ENCODE measurements at places on chromosomes 7 and 10.

GRCh38 chr10:127552446-127552845, 3.3 kb downstream of the NPS start:
- DNase-seq, result no peak

DNA sequence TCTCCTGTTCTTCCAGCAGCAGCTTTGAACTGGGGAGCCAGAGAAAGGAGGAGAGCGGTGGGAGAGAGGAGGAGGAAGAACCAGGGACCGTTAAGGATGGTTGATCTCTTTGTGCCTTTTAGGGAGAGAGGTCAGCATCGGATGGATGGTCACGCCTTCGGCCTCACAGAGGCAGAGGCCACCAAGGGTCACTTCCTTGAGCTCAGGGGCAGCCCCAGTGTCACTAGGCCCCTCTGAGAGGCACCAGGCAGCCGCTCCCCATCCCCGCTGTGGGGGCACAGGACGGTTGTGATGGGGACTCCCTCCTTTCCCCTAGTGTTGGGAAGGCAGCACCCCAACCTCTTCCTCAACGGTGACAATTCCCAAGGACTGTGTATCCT, 121.4 kb downstream of the DNAJB6 start:
- no peak for DNase-seq

DNA sequence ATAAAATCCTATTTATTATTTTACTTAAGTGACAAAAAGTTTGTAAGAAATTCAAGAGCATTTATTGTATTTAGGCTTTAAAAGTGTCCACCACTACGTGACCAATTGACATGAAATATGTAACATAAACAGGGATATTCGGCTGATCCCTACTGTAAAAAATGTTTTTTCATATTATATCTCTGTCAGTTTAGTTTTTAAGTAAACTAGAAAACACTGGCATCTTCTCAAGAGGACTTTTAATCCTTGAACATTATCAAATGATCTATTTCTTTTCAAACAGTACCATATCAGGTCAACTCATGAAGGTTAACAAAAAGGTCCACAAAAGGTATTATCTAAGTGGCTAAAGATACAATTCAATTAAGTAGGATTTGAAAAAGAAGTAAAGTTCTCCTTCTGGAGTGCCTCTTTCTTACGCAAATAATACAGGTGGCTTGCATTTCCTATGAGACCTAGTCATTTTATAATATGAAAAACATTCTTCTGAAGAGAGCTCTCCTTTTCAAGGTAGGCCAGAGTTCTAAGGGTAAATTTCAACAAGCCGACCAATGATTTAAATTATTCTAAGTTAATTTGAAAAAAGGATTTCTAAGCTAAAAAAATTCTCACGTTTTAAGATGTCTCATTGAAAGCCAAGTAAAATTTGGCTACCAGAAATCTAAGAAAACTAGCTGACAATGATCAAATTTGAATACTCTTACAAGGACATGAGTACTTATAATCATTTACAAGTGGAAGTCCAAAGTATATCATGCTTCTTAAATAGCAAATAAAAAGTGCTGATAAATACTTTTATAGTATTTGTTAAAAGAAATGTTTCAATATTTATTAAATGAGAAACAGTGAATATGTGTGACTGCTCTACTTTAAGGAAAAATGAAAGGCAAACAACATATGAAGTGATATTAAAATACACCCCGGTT, 133.5 kb downstream of the NRBF2 start:
- no peak for DNase-seq

- DNase-seq, result peak; percentile 99
Observed at GRCh38 chr10:51389415-51390321, 309.7 kb downstream of the CSTF2T start.

DNA sequence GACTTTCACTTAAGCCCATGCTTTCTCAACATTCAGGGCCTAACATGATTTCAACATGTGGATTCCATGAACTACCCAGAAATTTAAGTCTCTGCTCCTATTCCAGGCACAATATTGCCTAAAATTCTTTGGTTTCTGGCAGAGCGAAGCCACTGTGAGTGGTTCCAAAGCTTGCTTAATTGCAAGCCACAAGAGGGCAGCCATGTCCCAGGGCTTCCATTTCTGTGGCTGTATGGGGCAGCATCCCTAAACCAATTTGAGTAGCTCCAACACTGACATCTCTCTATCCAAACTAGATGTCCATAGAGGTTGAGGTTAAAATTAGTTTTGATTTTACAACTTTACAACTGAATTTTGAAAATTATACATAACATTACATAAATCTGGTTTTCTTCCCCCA, 56.3 kb upstream of the MDFIC start:
- peak; percentile 74 for DNase-seq

- DNase-seq, result no peak
Observed at GRCh38 chr7:69935107-69935506, 336.8 kb downstream of the AUTS2 start.

DNA sequence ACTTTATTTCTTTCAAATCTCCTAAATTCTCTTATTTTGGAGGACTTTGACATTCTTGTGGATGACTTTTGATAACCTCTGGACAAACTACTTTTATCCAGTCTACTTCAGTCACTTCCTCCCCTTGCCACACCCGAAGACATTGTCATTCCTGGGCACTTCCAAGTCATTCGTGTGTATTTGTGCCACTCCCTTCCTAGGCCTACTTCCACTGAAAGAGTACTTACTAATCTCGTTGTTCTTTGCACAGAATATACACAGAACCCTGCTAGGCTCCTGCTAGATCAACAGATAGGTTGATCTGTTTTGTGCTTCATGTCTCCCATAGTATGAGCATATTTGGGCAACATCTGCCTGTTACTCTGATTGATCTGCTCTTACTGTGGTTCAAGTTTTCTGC, 355.4 kb downstream of the HGF start:
- no peak for DNase-seq

GRCh38 chr10:86536294-86536861, 14.8 kb upstream of the WAPL start:
- DNase-seq, result no peak

- no peak for DNase-seq
Observed at GRCh38 chr7:11078247-11078834, 104.7 kb downstream of the PHF14 start.

GRCh38 chr10:123156078-123156477, 1.9 kb downstream of the BUB3 start:
- DNase-seq, result peak; percentile 31

GRCh38 chr7:46174196-46174580, 253.1 kb upstream of the IGFBP3 start:
- no peak for DNase-seq

DNA sequence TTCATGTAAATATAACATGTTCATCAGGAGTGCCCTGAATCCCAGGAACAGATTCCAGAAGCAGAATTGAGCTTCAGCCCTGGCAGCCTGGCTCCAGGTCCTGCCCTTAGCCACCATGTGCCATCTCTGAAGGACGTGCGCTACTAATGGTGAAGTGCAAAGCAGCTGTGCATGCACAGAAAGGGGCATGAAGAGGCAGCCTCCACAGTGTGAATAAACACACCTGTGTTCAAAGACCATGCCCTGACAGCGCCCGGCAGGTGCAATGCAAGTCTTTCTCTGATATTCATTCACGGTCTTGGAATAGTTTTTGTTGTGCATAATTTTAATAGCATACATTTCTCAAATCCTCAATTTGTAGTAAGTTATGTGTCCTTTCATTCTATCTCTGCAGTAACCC, 250.4 kb upstream of the TCERG1L start:
- DNase-seq, result no peak
